ENCODE measurements at places on chromosomes 5 and 9.

GRCh38 chr5:139964994-139965565 lies 78.0 kb downstream of the NRG2 start:
- no peaks in the 10 kb centered on the region for H3K36me3 ChIP-seq
- DNase-seq = no peak
- H3K4me3 ChIP-seq = no peak overlapping the region

- no peak overlapping the region for H3K27ac ChIP-seq
- no peaks in the 10 kb centered on the region for H3K27me3 ChIP-seq
- H3K4me1 ChIP-seq = no peaks in the 10 kb centered on the region
- H3K4me3 ChIP-seq = no peak overlapping the region
- no peak for DNase-seq
These were observed 170.1 kb upstream of the S1PR3 start for GRCh38 chr9:88821033-88821745.

DNA sequence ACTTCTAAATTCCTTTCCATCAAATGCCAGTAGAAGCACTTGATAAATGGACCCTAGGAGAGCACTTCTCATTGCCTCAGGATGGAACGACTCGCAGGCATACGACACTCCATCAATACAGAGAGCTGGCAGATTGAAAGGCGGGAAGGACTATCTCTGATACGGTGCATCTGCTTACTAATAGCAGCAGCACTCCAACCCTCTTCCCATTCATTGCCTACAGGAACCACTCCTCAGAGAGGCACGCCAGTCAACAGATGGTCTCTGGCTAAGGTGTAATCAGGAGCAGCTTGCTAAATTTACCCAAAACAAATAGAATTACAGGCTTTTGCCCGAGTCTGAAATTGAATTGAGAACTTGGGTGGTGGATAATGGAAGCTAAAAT lies 168.1 kb downstream of the EFNA5 start:
- no peaks in the 10 kb centered on the region for H3K27me3 ChIP-seq
- no peak overlapping the region for H3K27ac ChIP-seq
- no peak overlapping the region for H3K4me3 ChIP-seq
- peaks cover 18% of the 10 kb centered on the region for H3K4me1 ChIP-seq
- no peaks in the 10 kb centered on the region for H3K36me3 ChIP-seq
- DNase-seq = no peak

DNA sequence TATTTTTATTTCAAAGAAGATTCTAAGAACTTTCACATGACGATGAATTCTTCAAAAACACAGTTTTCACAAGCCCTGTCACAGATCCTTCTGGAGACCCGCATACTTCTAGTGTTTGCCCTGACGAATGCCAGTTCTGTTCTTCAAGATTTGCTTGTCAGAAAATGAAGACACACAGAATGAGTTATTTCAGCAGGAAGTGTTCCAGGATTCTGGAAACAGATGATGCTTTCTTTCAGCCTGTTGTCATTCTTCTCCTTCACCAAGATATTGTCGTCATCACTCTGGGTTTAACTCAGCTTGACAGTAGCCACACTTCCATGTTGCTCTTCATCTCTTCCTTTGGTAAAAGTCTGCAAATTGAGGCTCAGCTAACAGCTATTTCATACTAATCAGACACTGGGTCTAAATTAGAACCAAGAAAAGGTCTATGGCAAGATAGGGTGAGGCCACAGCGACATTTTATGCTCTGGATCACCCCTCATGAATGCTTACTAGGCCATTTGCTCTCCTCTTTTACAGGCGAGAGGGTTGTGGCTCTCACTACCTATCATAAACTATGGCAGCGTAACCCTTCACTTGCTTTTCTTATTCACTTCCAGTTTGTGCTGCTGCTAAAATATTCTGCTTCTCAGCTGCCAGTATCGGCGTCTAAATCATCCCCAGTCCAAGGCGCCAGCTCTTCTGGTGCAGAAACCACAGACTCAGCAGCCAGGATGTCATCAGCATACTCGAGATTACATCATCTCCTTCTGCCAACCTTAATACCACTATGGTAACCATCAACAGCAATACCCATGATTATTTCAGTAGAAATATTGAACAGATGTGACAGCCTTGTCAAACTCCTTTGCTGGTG lies 159.6 kb upstream of the TBCA start:
- H3K4me1 ChIP-seq = no peaks in the 10 kb centered on the region
- no peaks in the 10 kb centered on the region for H3K27me3 ChIP-seq
- H3K27ac ChIP-seq = no peak overlapping the region
- DNase-seq = no peak
- no peak overlapping the region for H3K4me3 ChIP-seq
- H3K36me3 ChIP-seq = no peaks in the 10 kb centered on the region

DNA sequence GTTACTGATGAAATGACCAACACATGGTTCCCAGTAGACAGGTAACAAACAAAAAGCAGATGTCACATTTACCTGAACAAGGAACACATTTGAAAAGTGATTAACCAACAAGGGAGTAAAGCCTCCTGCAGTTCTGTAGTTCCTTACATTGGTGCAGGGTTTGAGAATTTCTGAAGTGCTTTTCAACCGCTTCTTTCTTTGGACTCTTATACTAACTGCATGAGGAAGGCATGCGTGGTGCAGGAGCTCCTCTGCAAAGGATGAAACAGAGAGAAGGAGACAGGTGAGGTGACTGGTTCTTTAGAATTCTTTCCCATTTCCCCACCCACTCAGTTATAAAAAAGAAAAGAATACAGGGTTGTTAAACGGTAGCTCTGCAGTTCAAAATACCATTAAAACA lies 4.6 kb upstream of the IL9 start:
- no peak overlapping the region for H3K4me3 ChIP-seq
- H3K36me3 ChIP-seq = no peaks in the 10 kb centered on the region
- H3K4me1 ChIP-seq = no peaks in the 10 kb centered on the region
- no peak overlapping the region for H3K27ac ChIP-seq
- H3K27me3 ChIP-seq = no peaks in the 10 kb centered on the region

DNA sequence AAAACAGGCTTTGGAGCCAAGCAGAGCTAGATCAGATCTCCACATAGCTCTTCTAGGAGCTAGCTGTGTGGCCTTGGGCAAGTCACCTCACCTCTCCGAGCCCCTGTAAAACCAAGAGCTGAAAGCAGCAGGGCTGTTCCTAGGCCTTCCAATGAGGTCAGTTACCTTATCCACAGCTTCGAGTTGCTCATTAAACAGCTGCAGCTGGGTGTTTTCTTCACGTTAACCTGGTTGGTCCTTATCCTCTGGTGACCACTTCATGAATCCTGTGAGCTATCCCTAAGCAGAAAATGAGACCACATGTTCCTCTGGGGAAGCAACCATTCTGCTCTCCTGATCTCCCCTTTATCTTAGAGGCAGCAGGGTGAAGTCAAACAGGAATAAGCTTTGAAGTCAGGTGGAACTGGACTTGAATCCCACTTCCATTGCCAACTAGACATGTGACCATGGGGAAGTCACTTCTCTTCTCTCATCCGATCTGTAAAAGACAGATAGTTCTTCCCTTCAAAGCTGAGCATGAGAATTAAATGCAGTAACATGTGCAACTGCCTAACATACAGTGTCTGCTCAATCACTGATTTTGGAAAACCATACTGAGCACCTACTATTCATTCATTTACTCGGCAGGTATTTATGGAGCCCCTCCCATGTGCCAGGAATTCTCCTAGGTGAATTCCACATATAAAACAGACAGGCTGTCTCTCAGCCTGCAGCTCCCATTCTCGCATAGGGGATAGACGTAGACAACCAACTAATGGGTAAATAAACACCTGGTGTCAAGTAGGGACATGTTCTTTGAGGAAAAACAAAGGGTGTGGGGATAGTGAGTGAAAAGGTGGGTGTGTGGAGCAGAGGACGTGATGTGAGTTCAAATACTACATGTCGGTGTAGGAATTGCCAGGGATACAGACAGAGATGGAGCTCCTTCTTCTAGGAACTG lies 111.7 kb upstream of the BOD1 start:
- H3K36me3 ChIP-seq = no peaks in the 10 kb centered on the region
- no peaks in the 10 kb centered on the region for H3K27me3 ChIP-seq
- H3K27ac ChIP-seq = no peak overlapping the region
- H3K4me1 ChIP-seq = peaks cover 9% of the 10 kb centered on the region
- H3K4me3 ChIP-seq = no peak overlapping the region

GRCh38 chr5:43389679-43390329 lies 22.4 kb downstream of the CCL28 start:
- no peaks in the 10 kb centered on the region for H3K27me3 ChIP-seq
- no peak overlapping the region for H3K27ac ChIP-seq
- DNase-seq = no peak
- no peak overlapping the region for H3K4me3 ChIP-seq
- no peaks in the 10 kb centered on the region for H3K36me3 ChIP-seq
- H3K4me1 ChIP-seq = no peaks in the 10 kb centered on the region

DNA sequence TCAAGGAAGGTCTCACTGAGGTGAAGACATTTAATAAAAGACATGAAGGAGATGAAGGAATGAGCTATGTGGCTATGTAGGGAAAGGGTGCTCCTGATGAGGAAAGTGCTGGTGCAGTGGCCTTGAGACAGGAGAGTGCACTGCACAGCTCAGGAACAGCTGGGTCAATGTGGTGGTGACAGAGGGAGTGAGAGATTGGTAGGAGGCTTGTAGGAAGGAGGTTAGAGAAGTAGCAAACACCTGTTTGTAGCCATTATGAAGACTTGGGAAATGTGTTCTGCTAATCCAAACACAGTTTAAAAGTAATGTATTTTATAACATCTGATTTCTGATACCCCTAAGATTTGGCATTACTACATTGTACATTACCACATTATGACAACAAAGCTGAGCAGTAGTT lies 115.1 kb upstream of the MTAP start:
- no peaks in the 10 kb centered on the region for H3K27me3 ChIP-seq
- DNase-seq = no peak
- H3K36me3 ChIP-seq = no peaks in the 10 kb centered on the region
- H3K4me1 ChIP-seq = no peaks in the 10 kb centered on the region

- no peaks in the 10 kb centered on the region for H3K27me3 ChIP-seq
- no peaks in the 10 kb centered on the region for H3K4me1 ChIP-seq
- no peaks in the 10 kb centered on the region for H3K36me3 ChIP-seq
- H3K4me3 ChIP-seq = no peak overlapping the region
- no peak overlapping the region for H3K27ac ChIP-seq
- no peak for DNase-seq
These were observed 83.0 kb upstream of the IL33 start for GRCh38 chr9:6132650-6133049.

DNA sequence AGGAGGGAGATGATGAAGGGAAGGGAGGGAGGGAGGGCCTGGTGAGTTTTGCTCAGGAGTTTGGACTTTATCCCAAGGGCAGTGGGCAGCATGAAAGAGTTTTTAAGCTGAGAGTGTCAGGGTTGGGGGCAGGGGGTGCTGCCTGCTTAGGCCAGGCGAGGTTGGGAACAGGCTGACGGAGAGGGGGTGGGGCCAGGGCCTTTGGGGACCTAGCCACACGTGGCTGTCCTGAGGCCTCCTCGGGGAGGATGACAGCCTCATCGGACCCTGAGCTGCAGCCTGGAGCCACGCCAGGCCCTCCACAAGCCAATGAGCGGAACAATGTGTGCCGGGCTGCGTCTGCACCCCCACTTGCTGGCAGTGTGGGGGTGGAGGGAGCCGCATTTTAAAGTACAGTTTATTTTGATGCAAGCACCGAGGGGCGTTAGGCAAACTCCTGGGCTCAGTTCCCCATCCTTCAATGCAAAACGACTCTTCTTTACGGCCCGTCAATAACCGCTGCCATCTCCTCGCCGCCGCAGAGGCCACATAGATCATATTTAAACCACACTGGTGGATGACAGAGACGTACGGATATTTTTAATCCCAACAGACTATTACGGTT lies 5.3 kb upstream of the RXRA start:
- H3K27ac ChIP-seq = peak overlapping the region; percentile 99
- H3K4me1 ChIP-seq = no peaks in the 10 kb centered on the region
- H3K4me3 ChIP-seq = peak overlapping the region; percentile 16
- H3K27me3 ChIP-seq = no peaks in the 10 kb centered on the region

DNA sequence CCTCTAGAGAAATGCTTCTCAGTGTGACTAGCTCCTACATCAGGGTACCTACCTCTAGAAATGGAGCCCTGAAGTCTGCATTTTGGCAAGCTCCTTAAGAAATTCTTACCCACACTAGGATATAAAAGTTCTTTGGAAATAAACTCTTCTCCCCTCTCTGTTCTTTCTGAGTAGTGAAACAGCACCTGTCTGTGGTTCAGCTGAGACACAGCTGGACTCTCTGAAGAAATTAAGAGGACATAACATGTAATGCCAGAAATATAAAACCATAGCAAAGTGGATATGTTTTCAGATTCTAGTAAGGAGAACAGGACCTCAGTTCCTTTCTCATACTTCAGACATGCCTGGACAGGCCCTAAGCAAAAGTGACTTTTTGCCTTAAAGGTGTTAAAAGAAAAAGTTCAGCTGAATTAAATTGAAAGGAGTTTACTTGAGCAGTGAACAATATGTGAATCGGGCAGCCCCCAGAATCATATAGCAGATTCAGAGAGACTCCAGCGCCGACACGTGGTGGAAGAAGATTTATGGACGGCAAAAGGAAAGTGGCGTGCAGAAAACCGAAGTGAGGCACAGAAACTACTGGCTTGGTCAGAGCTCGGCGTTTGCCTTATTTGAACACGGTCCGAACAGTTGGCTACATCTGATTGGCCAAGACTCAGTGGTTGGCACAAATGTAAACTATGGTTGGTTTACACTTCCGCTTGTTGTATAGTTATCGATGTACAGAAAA lies 64.5 kb downstream of the PRKACG start:
- no peak overlapping the region for H3K4me3 ChIP-seq
- no peaks in the 10 kb centered on the region for H3K4me1 ChIP-seq

GRCh38 chr9:87874304-87874623 lies 8.4 kb upstream of the SPATA31E1 start:
- no peak overlapping the region for H3K4me3 ChIP-seq
- no peaks in the 10 kb centered on the region for H3K36me3 ChIP-seq
- H3K27me3 ChIP-seq = no peaks in the 10 kb centered on the region

GRCh38 chr5:78269088-78269703 lies 25.3 kb downstream of the AP3B1 start:
- H3K27me3 ChIP-seq = no peaks in the 10 kb centered on the region
- H3K27ac ChIP-seq = no peak overlapping the region
- H3K4me1 ChIP-seq = no peaks in the 10 kb centered on the region
- no peak overlapping the region for H3K4me3 ChIP-seq
- no peaks in the 10 kb centered on the region for H3K36me3 ChIP-seq

- no peaks in the 10 kb centered on the region for H3K27me3 ChIP-seq
- no peaks in the 10 kb centered on the region for H3K36me3 ChIP-seq
- H3K4me1 ChIP-seq = no peaks in the 10 kb centered on the region
- DNase-seq = no peak
- no peak overlapping the region for H3K4me3 ChIP-seq
- no peak overlapping the region for H3K27ac ChIP-seq
These were observed 304.0 kb downstream of the PRELID2 start for GRCh38 chr5:145531038-145531734.

DNA sequence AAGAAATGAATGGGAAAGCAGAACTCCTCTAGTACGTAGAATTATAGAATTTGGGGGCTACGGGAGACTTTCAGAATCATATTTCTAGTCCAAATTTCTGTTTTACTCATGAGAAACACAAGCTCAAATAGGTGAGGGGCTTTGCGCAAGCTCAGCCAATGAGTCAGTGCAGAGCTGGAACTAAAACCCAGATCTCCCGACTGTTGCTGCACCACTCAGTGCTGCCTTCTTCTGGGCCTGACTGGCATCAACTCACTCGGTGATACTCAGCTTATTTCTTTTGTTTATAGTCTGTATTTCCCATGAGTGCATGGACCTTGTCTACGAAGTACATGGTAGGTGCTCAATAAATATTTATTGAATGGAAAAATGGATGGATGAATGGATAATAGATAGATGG lies 280.2 kb downstream of the CDK5RAP2 start:
- no peak for DNase-seq
- no peak overlapping the region for H3K4me3 ChIP-seq
- H3K4me1 ChIP-seq = no peaks in the 10 kb centered on the region
- no peaks in the 10 kb centered on the region for H3K27me3 ChIP-seq
- no peaks in the 10 kb centered on the region for H3K36me3 ChIP-seq

Data from right lobe of liver (tissue), 6 donors.